Central memory CD4-positive, alpha-beta T cell (primary cell): ENCODE measurements at places on chromosomes 4 and X.
A peak's percentile ranks its signal among the peaks of the same experiment; 100 is the strongest.

- DNase-seq: no peak
These were observed 61.6 kb upstream of the GPM6A start for GRCh38 chr4:175873707-175874106.

DNA sequence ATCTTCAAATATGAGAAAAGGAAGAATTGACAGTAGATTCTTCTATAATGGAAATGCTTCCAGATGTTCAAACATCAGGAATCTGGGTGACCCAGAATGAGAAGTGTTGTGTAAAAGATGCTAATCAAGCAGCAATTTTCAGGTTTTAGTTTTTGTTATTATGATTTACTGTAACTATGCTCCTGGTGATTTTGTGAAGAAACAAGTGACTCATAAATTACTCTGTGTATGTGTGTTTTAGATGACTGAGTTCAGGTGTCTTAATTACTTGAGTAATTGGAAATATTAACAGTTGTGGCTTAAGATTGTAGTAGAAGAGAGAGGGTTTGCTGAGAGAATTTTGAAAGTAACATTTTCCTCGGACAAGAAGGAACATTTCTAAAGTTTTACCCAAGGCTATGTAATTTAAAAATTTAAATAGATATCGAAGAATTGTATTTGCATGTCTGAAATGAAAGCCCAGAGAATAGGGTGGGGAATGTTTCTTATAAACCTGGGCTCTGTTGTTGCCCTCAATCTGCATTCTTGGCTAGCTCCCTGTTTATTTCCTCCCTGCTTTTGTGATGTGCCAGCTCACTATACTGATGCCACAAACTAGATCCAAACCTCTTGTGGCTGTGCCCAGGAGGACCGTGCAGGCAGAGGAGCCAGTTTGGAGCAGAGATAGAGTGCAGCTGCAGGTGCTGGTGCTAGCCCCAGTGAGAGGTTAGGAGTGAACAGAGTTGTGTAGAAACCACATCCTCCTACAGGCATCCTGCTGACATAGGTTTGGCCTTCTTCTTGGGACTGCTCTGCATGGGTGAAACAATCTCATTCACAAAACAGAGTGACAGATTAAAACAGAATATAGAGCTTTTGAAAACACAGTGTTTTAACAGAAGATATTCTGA is 25.4 kb upstream of the TNIP3 start:
- DNase-seq: peak; percentile 62

DNA sequence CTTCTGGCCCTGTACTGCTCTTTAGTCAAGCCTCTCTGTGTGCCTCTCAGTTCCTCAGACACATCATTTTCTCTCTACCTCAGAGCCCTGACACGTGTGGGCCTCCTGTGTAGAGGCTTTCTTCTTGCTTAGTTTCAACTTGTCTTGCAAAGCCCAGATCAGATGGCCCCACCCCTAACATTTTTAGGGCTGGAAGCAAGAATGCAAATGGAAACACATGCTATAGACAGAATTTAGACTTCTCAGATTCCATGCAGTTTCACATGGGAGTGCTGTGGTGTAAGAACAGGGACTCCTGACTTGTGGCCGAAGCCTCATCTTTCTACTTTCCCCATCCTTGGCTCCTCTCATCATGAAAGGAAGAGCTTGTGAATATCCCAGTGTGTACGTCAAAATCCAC is 350.7 kb downstream of the DCHS2 start:
- no peak for DNase-seq

DNA sequence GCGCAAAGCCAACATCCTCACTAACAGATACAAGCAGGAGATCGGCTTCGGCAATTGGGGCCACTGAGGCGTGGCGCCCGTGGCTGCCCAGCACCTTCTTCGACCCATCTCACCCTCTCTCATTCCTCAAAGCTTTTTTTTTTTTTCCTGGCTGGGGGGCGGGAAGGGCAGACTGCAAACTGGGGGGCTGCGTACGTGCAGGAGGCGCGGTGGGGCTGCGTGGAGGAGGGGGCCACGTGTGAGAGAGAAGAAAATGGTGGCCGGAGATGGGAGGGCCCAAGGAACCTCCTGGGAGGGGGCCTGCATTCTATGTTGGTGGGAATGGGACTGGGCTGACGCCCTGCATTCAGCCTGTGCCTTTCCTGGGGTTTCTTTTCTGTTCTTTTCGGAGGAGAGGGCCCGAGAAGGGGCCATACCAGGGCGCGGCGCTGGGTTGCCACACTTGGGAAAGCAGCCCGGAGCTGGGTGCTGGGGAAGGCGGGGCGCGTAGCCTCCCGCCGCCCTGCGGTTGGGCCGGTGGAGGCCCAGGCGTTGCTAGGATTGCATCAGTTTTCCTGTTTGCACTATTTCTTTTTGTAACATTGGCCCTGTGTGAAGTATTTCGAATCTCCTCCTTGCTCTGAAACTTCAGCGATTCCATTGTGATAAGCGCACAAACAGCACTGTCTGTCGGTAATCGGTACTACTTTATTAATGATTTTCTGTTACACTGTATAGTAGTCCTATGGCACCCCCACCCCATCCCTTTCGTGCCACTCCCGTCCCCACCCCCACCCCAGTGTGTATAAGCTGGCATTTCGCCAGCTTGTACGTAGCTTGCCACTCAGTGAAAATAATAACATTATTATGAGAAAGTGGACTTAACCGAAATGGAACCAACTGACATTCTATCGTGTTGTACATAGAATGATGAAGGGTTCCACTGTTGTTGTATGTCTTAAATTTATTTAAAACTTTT is 4.5 kb downstream of the MID1IP1 start:
- DNase-seq: peak; percentile 75

DNA sequence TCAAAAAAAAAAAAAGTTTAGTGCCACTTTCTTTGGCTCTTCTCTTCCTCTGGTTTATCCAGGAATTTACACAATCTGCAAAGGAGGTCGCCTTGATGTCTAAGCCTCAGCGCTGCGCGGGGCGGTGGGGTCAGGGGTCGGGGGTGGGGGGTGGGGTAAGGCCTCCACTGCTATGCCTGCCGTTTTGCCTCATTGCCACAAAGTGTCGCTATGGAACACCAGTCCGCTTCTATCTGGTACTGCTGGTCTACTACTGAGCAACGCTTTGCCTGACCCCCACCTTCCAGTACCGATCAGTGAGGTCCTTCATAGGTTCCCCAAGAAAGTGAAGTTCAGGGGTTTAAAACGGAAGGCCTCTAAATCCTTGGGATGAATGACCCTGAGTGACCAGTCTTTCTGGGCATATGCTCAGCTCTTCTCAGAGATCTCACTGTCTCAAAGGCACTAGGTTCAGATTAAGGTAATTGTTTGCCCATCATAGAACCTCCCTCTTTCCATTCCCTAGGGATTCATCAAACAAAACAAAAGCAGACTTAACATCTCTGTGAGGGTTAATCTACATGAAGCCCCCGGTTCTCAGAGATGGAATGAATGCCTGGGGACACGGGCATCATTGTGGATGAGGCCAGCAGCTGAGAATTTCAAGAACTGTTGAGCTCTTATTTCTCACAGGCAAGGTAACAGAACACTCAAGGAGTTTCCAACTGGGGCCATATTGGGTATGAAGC is 16.9 kb upstream of the TSR2 start:
- DNase-seq: no peak

GRCh38 chr4:153449338-153449737 is 16.8 kb upstream of the TMEM131L start:
- DNase-seq: no peak

DNA sequence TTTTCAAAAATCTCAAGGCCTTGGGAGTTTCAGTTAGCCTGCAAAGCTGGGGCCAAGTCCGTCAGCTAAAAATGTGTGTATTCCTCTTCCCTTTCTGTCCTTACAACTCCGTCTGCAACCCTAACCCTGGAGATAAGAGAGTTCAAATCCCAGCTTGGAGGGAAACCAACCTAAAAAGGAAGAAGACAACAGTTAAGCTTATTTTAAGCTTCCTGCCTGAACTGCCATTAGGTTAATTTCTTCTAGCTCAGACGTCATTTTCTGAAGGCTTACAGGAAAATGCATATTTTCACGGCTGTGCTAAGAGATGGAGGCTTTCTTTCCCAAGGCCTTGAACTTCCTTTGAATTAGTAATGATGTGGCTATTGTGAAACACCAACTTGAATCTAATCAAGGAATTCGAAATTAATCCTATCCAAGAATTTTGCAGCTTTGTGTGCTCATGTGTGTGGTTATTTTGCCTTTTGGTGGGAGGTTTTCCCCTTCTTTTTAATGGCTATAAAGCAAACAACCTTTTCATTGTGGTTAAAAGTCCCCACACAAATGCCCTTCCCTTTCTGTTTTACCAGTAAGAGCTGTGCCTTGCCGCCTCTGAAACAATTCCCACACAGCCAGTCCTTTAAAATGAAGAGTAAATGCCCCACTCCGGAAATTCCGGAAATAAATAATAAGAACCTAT is 103.5 kb downstream of the IRF2 start:
- DNase-seq: no peak

DNA sequence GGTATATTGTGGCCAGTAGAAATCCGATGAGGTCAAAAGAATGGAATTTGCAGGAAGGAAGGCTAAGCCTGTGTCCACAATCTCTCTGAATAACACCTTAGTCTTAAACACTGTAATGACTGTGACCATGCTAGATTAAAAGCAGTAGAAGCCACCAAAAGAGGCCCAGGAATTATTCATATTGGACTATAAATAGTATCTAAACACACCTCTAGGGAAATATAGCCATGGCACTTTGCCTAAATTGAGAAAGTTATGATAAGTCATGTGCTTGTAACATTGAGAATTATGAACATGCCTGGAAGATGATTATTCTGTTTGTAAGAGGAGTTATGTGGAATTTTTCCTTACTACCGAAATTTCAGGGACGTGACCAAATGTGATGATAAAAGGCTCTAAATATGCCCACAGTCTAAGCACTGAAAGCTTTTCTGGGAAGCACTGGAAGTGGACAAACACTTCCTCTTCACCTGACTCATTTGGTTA is 298.5 kb downstream of the KCTD8 start:
- DNase-seq: no peak

- DNase-seq: no peak
These were observed 16.4 kb upstream of the HSFX1 start for GRCh38 chrX:149757206-149758067.

DNA sequence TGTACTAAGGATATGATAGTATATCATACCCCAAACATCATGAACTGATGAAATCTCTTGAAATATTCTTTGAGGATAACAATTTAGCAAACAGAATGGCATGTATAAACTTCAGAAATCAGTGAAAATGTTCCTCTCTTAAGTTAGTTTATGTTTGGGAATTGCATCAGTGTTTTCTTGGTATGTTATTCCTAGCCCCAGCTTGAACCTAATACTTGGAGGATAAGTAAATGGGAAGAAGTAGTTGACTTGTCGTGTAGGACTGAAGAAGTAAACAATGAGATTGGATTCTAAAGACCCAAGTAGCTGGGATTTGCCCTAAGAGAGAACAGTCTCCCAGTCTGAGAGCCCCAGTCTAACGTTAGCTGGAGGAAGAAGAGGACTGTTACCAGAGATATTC is 355.7 kb downstream of the GALNTL6 start:
- no peak for DNase-seq

- no peak for DNase-seq
These were observed 27.2 kb upstream of the TENM3 start for GRCh38 chr4:182216005-182216404.

- no peak for DNase-seq
These were observed 50.9 kb downstream of the PRKG2 start for GRCh38 chr4:81164126-81164525.

- DNase-seq: peak; percentile 18
These were observed 57.3 kb upstream of the TCEAL2 start for GRCh38 chrX:102067966-102068723.

DNA sequence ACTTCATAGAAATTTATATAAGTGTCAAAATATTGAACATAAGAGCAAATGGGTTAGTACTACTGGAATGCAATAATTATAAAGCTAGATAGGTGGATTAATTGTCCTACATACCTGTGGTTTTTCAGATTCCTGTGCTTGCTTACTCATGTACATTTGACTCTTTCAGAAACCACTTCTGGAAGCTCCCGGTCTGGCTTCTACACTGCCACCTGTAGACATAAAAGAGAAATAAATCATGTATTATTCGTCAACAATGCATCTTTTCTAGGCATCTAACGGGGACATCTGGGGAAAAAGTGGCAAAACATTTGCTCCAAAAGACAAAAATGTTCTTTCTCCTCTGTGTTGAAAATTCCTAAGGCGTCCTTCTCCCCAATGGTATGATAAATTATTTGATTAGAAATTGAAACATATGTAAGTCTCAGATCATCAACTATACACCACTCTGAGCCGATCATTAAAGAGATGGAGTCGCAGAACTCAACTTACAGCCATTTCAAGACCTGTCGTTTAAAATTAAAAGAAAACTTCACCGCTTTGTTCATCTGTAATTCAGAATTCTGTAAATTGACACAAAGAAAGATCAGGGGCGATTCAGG is 648.7 kb upstream of the DIPK2B start:
- peak; percentile 40 for DNase-seq

DNA sequence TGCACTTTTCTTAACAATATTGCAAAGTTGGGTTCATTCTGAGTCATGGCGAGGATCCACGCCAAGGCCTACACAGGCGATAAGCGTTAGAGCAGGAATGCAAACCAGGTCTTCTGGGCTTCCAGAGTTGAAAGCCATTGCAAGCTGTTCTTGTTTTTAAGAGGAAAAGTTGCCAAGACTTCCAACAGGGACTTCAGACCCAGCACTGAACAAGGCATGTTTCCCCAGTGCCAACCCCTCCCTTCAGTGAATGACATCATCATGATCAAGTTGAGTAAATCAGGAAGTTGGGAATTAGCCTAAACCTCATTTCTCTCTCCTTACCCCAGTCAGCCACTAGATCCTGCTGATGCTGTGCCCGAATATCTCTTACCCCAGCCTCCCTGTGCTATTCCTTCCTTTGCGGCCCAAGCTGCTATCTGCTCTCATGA is 355.1 kb downstream of the HS3ST1 start:
- DNase-seq: no peak

DNA sequence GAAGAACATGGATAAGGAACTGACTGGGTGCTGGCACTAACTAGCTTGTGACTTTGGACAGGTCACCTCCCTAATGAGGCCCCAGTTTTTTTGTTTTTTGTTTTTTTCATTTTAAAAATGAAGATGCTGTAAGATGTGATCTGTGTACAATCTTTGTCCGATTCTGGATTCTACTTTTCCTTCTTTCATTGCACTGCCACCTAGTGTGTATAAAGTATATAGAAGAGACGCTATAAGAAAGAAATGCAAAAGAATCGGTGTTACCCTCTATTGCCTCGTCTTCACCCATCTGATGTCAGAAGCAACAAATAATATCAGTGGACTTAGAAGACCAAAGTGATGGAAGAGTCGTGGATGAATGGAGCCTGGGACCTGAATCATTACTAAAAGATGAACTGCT is 58.6 kb upstream of the P2RY10 start:
- peak; percentile 5 for DNase-seq

GRCh38 chr4:41360214-41360920 is 103.6 kb downstream of the UCHL1 start:
- DNase-seq: no peak

DNA sequence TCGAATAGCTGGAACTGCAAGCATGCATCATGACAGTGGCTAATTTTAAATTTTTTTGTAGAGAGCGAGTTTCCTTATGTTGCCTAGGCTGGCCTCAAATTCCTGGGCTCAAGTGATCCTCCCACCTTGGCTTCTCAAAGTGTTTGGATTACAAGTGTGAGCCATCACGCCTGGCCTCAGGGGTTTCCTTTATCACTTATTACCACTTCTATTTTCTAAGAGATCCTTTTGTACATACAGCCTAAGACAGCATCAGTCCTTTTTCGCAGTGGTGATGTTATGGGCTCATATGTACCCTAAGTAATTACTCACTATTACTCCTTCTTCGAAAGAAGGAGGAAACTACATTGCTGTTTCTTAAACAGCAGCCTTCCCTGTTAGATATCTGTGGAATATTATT is 54.1 kb upstream of the CDKN2AIP start:
- DNase-seq: no peak
